Esophagus squamous epithelium (tissue), 5 donors: ENCODE measurements at places on chromosomes 13 and 19.

DNA sequence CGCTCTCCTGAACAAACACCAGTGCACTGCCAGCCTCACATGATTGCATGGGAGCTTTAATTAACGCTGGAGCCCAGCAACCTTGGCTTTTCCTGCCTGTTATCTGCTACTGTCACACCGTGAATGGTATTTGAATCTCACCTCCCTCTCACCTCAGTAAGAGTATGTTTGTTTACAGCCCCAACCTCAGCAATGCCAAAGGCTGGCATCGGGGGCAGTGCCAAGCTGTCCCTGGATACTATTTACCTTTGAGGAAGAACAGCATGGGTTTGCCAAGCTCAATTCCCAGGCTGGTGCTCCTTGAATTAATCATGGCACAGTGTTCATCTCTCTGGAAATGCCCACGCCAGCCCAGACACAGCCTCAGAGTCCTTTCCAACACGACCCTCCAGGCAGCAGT lies 57.2 kb upstream of the SERPINE3 start:
- no peak for DNase-seq

DNA sequence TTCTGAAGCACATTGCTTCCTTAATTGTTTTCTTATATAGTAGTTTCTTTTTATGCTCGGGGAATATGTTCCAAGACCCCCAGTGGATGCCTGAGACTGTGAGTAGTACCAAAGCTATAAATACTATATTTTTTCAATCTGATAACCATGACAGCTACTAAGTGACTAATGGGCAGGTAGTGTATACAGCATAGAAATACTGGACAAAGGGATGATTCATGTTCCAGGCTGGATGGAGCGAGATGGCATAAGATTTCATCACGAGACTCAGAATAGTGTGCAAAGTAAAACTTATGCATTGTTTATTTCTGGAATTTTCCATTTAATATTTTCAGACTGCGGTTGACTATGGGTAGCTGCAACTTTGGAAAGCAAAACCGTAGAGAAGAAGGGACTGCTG lies 47.9 kb upstream of the OLFM4 start:
- no peak for DNase-seq

GRCh38 chr19:14147797-14148605 lies 11.6 kb upstream of the ASF1B start:
- no peak for DNase-seq

DNA sequence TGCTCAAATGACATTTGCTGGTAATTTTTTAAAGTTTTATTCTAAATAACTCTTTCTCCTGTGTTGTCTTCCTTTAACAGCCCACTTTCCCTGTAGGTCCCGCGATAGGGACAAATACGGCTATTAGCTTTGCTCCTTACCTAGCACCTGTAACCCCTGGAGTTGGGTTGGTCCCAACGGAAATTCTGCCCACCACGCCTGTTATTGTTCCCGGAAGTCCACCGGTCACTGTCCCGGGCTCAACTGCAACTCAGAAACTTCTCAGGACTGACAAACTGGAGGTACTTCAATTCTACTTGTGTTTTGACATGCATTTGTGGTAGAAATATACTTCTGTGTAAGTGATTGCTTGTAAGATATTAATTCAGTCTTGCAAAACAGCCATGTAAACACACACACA lies 91.0 kb upstream of the RAP2A start:
- DNase-seq: no peak

GRCh38 chr19:52094526-52095130 lies 937 bp downstream of the ZNF841 start:
- no peak for DNase-seq

GRCh38 chr13:74115133-74115532 lies 19.1 kb downstream of the KLF12 start:
- no peak for DNase-seq

DNA sequence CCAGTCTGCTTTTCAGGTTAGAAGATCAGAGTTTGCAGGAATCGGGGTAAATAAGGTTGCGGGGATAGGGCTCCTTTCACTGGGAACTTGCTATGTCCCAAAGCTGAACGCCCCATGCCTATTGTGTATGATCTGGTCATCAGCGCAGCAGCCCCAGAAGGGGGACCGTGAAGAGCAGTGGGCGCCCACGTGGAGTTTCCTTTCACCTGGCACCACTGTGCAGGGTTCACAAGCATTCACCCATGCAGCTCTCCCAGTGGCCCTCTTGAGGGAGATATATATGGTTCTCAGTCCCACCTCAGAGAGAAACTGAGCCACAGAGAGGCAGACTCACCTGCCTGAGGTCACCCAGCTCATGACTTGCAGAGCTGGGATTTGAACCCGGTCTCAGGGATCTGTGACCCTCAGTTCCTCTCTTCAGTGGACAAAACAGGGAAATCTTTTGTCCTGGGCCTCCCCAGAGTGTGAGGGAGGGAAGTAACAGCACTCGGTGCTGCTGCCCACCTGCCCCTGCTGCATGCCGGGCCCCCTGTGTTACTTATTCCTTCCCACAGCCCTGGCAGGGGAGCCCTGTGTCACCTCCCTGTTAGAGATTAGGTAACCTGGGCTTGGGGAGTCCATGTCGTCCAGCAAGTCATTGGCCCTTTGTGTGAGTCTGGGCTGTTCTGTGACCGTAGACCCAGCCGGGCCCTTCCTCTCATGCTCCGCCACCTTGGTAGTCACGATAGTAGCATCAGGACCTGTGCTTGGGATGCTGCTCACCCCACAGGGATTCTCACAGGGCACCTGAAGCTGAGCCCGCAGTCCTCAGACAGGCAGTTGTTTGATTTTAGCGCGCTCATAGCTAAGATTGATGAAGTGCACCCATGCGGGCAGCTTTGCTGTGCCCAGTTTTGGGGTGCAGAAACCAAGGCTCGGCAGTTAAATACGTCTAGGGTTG lies 27.9 kb downstream of the PPP5C start:
- no peak for DNase-seq

GRCh38 chr19:57406516-57407123 lies 4.3 kb upstream of the ZNF17 start:
- no peak for DNase-seq

- DNase-seq: no peak
These were observed 27.3 kb downstream of the TM9SF2 start for GRCh38 chr13:99528547-99528946.

GRCh38 chr13:49399801-49400472 lies 43.9 kb downstream of the CAB39L start:
- no peak for DNase-seq

DNA sequence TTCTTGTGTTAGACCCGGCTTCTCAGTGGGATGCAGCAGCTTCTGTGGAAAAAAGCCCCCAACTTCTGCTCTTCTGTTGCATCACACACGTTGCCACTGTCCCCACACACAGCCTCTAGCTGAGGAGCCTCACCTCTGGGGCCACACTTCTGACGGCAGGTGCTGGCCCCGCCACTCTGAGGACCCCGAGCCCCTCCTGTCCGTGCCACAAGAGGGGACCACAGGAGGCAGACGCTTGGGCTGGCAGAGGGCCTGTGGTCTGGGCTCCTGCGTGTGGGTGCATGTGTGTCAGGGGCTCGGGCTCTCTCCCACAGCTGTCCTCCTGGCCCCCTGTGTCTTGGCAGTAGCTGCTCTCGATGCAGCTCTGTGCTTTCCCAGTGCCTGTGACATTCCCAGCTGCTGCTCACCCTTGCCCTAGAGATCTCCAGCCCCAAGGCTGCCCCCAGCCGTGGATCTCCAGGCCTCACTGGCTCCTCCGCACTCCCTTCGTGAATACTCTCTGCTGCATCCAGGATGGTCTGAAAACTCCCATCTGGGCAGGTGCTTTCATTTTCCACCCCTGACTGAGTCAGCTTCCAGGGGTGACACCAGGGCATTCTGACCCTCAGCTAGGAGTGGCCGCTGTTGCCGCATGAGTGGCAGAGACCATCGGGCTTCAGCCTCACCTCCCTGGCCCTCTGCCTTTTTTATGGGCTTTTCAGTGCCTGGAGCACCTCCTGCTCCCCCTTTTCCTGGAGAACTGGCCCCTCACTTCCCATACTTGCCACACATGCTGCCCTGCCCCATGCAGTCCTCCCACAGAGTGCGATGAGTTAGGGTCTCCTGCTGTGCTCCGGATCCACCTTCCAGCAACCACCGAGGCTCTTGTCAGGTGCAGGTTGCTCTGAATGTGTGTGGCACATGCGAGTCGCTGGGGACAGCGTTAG lies 13.7 kb downstream of the MAU2 start:
- DNase-seq: no peak

- DNase-seq: no peak
These were observed 5.0 kb downstream of the KLK4 start for GRCh38 chr19:50906217-50906616.

DNA sequence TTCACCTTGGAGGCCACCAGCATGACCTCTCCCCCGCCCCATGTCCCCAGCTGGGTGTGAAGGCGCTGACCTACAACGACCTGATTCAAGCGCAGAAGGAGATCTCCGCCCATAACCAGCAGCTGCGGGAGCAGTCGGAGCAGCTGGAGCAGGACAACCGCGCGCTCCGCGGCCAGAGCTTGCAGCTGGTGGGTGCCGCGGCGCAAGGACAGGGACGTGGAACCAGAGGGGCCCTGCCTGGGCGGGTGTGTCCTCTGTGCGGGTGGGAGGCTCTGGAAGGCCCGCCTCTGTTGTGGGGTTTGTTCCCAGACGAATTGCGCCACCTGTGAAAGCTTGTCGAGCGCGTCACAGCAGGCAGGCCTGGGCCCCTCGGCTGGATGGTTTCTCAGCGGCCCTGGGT lies 22.3 kb downstream of the PLEKHJ1 start:
- DNase-seq: no peak

DNA sequence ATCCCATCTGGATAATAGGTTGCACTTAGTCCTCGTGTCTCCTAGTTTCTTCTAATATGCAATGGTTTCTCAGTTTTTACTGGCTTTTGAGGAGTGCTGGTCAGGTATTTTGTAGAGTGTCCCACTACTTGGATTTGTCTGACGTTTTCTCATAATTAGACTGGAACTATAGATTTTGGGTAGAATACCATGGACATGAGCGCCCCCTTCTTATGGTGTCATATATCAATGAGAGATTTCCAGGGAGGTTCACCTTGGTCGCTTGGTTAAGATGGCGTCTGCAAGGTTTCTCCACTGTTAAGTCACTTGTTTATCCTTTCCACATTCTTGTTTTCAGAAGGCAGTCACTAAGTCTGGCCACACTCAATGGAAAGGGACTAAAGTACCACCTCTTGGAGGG lies 6.7 kb downstream of the SOHLH2 start:
- DNase-seq: no peak

DNA sequence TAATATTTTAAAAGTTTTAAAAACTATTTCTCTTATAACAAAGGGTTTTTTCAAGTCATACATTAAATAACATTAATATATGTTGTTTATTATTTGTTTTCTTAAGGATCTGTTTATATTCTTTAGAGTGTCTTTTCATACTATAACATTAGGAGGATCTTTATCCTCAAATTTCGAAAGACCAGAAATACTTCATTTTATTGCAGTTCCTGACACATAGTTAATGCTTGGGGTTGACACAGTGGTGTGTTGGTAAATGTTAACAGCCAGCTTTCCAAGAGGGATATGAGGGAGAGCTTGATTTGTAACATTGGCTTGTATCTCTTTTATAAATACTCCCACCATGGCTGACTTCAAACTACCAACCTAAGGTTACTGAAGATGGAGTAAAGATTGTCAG lies 126.6 kb upstream of the KLF5 start:
- DNase-seq: no peak

DNA sequence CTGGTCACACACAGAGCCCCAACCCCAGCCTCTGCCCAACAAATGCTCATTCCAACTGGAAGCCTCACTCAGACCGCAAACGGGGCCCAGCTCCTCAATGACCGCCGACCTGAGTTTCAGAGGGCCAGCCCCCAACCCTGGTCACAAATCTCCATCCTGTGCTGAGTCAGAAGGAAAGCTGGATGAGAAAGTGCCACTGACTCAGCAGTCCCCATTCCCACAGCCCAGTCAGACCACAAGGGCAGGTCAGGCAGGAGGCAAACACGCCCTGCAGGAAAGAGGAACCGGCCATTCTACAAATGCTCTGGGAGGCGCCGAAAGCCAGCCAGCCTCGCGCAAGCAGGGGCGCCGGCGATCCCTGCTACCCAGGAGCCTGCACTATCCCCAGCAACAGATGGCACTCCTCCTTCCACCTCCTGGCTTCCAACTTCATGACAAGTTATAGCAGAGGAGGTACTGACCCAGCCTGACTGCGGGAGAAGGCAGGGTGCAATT lies 14.1 kb upstream of the PRKD2 start:
- DNase-seq: no peak

DNA sequence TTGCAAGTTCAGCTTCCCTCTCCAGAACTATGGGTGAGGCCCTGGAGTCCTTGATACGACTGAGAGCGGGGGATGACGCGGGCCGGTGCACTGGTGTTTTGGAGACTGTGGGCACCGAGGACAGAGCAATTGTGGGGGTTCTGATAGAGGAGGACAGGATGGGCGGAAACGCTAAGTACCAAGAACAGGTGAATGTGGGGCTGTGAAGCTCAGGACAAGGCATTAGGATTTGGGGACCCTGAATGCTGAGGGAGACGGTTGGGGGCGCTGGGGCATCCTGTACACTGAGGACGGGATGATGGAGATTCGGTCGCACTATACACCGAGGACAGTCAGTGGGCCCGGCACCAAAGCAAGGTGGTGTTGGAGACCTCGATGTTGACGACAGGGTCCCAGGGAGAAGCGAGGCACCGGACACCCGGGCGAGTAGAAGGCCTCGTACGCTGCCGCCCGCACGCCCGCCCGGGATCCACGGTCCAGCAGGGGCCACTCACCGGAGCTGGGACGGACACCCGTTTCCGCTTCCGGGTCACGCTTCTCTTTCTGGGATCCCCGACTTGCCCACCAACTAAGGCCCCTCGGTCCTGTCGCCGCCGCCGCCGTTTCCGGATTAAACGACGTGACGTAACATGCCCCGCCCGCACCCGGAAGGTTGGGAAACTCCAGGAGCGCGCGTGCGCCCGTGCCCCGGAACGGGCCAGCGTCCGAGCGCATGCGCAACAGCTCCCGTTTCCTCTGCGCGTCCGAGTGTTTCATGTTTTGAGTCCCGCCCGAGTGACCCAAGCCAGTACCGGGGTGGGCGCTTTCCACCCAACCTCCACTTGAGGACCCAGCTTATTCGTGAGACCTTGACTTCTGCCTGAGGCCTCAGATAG lies at the start of gene CHMP2A:
TSS of gene CHMP2A (minus strand) at position 612 of the 875 bp plus-strand sequence. CDS start 893 bp downstream, outside the sequence.
- DNase-seq: no peak

- DNase-seq: no peak
These were observed 5.5 kb downstream of the DLEU7 start for GRCh38 chr13:50838031-50838430.

GRCh38 chr13:94822356-94822755 lies 110.0 kb upstream of the SOX21 start:
- no peak for DNase-seq
